NCI-H1694 treated with DMSO at 0.1 percent for 48 hours (cell line): ENCODE measurements at places on chromosomes 6 and 20.

DNA sequence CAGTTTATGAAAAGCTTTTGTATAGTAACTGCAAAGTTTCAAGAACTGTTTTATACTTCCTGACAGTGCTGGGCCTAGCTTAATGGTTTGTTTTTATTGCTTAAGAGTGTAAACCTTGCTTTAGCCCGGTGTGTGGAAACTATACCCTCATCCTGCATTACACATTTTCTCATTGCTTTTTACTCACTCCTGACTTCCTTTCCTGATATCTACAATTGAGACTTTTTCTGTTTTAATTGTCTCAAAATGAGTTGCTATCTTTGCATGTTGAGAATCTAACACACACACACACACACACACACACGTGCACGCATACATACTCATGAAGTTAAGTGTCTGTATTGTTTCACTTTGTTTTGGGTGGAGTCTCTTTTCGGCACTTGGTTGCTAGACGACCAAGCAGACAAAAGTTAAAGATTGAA is 16.7 kb downstream of the BMP2 start:
- no peak for DNase-seq

- DNase-seq, result no peak
Measured at GRCh38 chr6:125888989-125889656, 67.4 kb upstream of the HINT3 start.

GRCh38 chr6:50213146-50213545 is 163.4 kb upstream of the DEFB112 start:
- no peak for DNase-seq

GRCh38 chr6:170361335-170361734 is 54.8 kb downstream of the FAM120B start:
- no peak for DNase-seq

DNA sequence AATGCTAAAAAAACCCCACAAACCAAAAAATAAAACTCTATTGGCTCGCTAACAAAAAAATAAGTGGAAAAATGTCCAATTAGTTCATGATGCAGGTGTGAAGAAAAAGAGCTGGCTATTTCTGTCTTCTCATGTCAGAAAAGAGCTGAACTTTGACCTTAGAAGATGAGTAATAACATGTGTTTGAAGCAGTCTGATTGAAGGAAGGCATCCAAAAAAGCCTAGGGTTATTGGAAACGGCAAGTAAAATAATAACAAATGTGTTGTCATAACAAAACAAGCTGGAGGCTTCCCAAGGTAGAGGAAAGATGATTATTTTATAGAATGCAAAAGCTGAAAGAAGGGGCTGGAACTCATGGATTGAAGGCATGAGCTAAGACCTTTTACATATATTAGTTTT is 94.4 kb upstream of the FAM184A start:
- DNase-seq, result no peak

GRCh38 chr20:35146299-35146919 is 727 bp downstream of the EDEM2 start:
- DNase-seq, result no peak

DNA sequence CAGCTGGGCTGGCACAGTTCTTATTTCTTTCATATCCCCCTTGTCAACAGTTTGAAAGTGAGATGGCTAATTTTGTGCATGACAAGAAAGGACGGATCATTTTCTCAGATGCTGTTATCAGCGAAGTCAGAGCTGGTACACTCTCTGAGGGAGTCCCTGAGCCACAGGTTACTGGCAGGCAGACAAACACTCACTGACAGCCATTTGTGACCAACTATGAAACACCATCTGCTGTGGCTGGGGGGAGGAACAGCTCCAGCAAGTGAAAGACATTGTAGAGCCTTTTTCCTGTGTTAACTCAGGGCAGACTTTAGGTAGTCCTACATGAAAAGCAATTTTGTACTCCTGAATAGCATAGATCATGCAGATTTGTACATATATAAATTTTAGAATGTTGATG is 22.2 kb downstream of the OLIG3 start:
- DNase-seq, result peak; percentile 81

DNA sequence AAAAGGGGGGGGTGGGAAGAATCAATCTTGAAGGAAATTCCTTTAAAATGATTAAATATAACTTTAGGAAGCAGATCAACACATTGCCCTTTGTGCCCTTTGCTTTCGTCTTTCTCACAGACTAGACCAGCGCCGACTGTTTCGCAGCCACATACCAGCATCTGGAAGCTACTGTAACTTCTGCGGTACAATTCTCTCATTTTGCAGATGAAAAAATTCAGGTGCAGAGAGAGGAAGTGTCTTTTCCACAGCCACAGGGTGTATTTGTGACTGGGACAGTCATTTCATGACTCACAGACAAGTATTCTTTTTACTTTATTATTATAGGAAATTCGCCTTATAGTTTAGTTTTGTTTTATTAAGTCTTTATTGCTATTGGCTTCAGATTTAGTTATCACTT is 84.2 kb downstream of the UST start:
- no peak for DNase-seq

- peak; percentile 44 for DNase-seq
Measured at GRCh38 chr6:151240791-151241642, 1.2 kb downstream of the AKAP12 start.
